Activated CD4-positive, CD25-positive, alpha-beta regulatory T cell treated with anti-CD3 and anti-CD28 coated beads, Interleukin-2, amount 50 U/mL, for 72 hours (primary cell): ENCODE measurements at places on chromosomes 13 and 19.

- no peak for DNase-seq
These were observed 376.7 kb downstream of the OXGR1 start for GRCh38 chr13:96617528-96617927.

GRCh38 chr13:50236898-50237318 is 221.7 kb downstream of the KCNRG start:
- peak; percentile 39 for DNase-seq

- no peak for DNase-seq
These were observed 87.8 kb upstream of the RFC3 start for GRCh38 chr13:33730147-33730546.

DNA sequence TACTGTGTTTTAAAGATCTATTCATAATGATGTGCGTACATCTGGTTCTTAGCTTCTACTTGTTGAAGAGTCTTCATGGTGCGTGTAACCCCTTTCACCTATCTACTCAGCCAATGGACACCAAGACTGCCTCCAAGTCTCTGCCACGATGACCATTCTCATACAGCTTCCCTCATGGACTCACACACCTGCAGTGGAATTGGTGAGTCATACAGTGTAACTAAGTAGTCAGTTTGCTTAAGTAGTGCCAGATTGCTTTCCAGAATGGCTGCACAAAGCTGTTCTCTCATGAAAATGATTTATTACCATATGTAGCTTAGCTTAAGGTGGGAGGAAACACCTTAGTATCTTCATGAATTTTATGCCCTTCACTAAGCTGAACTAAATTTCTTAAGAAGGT is 112.3 kb downstream of the AKAP11 start:
- DNase-seq, result no peak

- no peak for DNase-seq
These were observed 23.2 kb downstream of the PDS5B start for GRCh38 chr13:32609428-32609827.

DNA sequence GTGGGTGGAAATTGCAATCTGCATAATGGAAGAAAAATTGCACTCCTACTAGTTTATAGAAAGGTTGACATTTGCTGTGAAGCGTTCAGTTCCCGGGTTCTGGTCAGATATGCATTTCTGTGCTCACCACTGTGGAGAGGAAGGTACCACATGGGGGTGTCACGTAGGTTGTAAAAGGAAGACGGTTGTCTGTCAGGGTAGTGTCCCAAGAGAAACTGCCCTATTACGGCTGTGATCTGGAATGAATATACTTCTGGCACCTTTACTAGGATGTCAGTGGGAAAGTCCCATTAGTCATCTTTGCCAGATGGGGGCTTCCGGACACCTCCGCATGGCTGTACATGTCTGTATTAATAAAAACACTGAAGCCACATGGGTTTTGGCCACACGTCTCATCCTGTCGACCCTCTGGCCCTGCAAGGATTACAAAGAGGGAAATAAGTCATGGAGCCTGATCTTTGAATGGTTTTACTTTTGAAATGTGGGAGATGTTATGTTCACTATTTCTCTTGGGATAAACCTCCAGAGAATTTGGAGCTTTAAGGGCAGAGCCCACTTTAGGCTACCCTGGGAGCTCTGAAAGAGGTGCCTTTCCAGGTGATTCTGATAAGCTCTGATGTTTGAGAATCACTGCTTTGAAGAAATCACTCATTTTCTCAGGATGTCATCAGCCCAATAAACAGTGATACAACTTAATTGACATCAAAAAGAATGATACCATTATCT is 133.9 kb downstream of the AKAP11 start:
- peak; percentile 46 for DNase-seq

DNA sequence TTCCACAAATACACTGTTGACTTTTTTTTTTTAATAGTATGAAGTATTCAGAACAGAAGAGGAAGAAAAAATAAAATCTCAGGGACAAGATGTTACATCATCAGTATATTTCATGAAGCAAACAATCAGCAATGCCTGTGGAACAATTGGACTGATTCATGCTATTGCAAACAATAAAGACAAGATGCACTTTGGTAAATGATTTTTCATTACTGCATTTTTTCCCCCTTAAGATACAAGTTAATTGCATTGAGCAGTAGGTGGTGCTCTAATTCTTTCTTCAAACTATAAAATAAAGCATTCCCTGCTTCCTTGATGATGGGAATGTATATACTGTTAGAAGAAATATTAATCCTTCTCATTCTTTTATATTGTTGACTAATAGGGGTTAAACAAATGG is 17.1 kb downstream of the UCHL3 start:
- DNase-seq, result no peak

DNA sequence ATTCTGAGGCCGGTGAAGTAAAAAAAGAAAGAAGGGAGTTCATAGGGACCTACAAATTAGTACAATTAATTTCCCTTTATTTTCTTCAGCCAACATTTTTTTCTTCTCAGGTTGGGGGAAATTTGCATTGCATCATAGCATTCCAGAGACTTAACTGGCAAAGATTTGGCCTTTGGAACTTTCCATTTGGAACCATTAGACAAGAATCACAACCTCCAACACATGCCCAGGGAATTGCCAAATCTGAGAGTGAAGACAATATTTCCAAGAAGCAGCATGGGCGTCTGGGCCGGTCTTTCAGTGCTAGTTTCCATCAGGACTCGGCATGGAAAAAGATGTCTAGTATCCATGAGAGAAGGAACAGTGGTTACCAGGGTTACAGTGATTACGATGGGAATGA is 6.4 kb upstream of the ERCC5 start:
- DNase-seq, result no peak

DNA sequence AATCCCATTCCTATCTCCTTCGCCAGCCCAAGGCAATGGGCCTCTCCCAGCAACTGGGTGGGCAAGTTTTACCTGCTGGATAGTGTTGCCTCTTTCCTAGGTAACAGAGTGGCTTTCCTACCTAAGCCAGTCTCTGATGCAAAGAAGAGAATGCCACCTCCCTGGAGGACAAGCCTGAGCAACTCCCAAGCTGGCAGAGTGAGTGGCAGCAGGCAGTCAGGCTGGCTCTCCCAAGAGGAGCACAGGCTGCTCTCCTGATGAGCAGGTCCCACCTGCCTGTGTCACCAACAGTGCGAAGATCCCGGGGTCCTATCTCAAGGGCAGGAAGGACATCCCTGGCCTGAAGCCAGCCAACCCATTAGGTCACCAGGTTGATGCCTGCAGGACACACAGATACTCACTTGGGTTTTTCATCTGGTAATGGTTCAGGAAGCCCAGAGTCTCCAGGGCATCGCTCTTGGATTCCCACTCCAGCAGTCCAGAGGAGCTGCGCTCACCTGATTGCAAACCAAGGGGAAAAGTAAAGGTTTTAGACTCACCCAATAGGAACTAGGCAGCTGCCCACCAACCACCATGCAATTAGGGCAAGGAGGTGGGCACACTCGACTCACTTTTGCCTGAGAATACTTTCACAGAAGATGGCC is 5.5 kb upstream of the ECH1 start:
- no peak for DNase-seq

- DNase-seq, result no peak
These were observed 80.0 kb downstream of the WDFY2 start for GRCh38 chr13:51663973-51664957.

DNA sequence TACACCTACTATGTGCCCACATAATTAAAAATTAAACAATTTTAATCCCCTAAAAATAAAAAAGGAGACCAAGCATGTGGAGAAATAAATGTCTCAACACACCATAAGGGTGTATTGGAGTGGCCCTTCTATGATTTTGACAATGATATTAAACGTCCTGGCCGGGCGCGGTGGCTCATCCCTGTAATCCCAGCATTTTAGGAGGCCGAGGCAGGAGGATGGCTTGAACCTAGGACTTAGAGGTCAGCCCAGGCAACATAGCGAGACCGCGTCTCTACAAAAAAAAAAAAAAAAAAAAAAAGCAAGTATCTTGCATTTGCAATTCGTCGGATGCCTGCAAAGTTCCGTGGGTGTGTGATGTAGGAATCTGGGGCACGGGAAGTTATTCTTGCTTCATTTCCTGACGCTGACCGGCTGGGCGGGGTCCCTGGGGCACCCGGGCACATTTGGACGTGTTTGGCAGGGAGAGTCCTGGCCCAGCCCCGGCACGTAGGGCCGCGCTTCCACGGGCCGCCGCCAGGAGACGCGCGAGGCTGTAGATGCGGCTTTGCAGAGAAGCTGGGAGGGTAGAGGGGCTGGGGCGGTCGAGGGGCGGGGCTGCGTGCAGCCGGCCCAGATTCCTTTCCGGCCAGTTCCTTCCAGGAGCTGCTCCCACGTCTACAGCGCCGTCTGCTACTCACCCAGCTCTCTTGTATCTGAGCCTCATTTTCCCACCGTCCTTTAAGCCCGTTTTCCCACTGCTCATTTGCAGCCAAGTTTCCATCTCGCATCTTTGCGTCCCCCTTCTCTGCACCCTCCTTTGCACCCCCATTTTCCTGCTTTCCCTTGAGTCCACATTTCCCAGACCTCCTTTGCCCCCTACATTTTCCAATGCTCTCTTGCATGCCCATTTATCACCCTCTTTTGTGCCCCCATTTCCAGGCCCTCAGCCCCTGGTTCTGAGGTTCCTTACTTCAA is 2.2 kb upstream of the TSPAN16 start:
- DNase-seq, result peak; percentile 89

DNA sequence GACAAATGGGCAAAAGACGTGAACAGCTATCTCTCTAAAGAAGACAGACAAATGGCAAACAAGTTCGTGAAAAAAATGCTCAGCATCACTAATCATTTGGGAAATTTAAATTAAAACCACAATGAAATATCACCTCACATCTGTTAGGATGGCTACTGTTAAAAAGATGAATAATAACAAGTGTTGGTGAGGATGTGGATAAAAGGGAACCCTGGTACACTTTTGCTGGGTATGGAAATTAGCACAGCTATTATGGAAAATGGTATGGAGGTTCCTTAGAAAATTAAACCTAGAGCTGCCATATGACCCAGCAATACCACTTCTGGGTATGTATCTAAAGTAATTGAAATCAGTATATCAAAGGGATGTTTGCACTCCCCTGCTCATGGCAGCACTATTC is 7.1 kb downstream of the CABP5 start:
- no peak for DNase-seq

DNA sequence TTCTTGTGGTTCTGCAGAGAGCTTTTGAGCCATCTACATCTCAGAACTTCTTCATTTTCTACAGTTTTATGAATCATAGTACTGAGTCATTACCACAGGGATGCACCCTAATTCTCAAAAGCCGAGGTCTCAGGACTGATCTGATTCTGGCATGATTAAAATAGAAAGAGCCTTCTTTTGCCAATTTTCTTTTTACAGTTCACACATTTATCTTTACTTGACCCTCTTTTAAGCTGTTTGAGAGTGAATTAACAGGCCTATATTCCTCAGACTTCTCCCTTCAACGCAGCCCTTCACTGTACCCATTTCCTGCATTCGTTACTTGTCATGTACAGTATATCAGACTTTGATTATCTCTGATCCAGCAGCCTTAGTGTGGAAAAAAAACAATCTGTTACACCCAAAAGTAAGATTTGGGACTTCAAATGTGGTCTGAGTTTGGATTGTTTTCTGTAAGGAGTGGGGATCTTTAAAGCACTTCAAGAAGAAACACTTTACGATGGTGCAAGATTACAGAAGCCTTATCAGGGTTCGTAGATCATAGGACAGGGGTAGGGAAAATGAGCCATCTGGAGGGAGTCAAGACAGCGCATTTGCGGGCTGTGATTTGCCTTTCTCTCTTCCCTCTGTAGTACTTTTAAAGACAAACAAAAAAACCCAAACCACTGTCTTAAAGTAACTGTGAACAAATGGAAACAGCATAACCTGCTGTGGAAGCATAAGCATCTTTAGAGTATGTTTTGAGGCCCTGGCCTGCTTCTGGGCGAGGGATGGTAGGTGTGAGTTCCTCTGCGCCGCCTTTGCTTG is 15.3 kb upstream of the GPR183 start:
- DNase-seq, result no peak

DNA sequence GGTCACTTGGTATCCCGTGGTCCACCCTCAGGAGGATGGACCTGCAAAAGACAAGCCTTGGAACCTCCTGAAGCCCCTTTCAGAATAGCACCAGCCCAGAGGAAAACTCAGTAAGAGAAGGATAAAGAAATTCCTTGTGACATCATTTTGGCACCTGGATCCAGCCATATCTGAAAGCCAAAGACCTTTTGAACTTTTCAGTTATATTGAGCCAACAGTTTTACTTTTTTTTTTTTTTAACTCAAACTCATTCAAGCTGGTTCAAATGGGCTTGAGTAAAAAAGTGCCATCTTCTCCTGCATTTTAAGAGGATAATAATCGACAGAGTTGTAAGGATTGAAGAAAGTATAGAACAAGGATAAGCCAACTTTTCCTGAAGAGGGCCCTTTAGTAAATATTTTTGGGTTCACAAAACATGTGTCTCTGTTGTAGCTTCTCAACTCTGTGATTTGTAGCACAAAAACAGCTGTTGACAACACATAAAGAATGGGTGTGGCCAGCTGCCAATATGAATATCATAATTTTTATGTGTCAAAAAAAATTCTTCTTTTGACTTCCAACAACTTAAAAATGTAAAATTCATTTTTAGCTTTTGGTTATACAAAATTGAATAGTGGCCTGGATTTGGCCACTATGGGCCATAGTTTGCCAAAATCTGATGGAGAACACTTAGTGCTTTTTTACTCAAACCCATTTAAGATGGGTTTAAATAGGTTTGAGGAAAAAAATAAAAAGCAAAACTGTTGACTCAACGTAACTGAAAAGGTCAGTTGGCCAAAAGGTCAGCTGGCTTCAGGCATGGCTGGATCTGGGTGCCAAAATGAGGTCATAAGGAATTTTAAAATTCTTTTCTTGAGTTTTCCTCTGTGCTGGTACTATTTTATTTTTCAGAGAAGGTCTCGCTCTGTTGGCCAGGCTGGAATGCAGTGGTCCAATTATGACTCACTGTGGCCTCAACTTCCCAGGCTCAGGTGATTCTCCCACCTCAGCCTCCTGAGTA is 50.7 kb downstream of the ACSBG2 start:
- no peak for DNase-seq

GRCh38 chr19:5165697-5166019 is 175.0 kb downstream of the PTPRS start:
- no peak for DNase-seq

- no peak for DNase-seq
These were observed 11.7 kb downstream of the BCKDHA start for GRCh38 chr19:41409288-41409687.

GRCh38 chr13:63090524-63090923 is 1674.9 kb upstream of the PCDH20 start:
- no peak for DNase-seq

- DNase-seq, result no peak
These were observed 10.6 kb downstream of the PTBP1 start for GRCh38 chr19:807627-808422.

GRCh38 chr19:44723299-44723951 is 24.5 kb downstream of the CEACAM16 start:
- no peak for DNase-seq
